ENCODE measurements at places on chromosomes 4 and X.

GRCh38 chr4:118154649-118155048 lies 120.4 kb downstream of the NDST3 start:
- no peak for DNase-seq

- DNase-seq, result peak; percentile 99
Observed at GRCh38 chr4:2241410-2242353, at the start of the genes HAUS3 and POLN. TSS of gene HAUS3 (minus strand) at chr4:2242121. CDS start at chr4:2240946, 1,175 bp downstream. TSS of gene POLN (minus strand) at chr4:2242121. CDS start at chr4:2229231, 12,890 bp downstream.

DNA sequence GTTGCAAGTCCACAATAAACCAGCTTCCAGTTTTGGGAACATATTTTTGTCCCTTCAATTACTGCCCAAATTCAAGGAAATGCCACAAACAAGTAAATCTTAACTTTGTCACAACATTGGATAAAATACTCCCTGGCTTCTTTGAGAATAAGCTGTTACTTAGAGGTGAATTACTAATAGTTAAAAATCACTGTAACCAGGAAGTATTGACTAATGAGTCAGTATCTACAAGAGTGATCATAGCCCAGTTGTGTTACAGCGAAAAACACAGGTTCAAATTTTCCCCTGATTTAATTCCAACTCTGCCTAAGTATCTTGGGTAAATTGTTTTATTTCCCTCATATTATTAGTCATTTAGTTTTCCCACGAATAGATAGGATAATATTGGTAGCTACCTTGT lies 291.2 kb upstream of the PPARGC1A start:
- no peak for DNase-seq

DNA sequence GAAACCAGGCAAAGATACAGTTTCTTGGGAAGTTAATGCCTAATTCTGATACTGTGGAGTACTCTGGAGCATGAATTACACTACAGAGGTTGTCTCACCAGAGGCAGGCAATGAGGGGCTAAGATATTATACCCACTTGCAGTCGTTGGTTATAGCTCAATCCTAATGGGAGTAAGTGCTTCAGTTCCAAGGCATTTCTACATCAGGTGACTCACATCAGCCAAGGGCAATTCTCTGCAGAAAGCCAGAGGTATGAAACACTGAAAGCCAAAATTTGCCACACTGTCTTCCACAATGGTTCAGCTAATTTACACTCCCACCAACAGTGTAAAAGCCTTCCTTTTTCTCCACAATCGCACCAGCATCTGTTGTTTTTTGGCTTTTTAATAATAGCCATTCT lies 174.0 kb upstream of the IL15 start:
- DNase-seq, result no peak

DNA sequence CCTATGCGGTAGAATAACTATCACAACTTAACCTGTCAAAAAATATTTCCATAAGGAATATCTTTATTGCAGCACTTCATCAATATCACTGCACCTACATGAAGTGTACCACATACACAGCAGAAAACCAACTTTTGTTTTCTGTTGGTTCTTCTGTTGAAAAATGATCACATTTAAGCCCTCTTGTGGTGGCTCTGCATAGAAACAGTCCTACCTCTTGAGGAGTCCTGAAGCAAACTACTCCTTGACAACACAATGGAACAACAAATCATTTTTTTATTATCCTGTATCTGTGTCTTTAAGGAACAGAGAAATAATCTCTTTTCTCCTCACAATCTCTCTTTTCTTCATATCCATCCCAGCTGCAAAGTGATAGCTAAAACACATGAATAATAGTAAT lies 39.8 kb upstream of the ATOH1 start:
- peak; percentile 31 for DNase-seq

- no peak for DNase-seq
Observed at GRCh38 chr4:26140150-26140898, 180.5 kb upstream of the RBPJ start.

GRCh38 chrX:46308110-46308509 lies 237.1 kb downstream of the ZNF674 start:
- no peak for DNase-seq

GRCh38 chr4:32830160-32830559 lies 2110.0 kb downstream of the PCDH7 start:
- no peak for DNase-seq

DNA sequence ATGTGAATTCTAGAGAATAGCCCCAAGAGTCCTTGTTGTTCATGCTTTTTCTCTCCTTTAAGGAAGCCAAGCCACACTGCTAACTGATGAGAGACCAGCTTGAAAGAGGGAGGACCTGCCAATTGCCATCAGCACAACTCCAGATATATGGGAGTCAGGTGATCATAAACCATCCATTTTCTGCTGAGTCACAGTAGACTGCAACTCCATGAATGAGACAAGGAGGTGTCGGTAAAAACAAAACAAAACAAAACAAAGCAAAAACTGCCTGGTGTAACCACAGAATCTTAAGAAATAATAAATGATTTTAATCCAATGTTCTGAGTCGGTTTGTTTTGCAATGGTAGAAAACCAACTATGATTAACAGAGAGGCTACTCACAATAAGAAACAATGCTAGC lies 837.3 kb downstream of the PCDH7 start:
- no peak for DNase-seq

DNA sequence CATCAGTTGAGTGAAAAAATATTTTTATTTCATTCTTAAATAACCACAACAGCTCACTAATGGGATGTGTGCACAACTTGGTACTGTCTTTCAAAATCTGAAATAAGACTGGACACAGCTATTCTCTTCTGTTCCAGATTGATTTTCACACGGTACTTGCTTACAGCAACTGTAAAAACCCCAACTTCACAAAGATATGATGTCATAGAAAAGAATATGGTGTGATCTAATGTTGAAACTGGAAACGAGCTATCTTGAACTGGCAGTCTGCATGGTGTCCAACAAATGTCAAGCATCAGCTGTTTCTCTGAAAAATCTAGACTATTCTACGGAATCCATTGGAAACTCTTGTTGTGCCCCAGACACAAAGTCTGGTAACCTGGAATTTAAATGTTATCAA lies 14.7 kb downstream of the HELQ start:
- DNase-seq, result no peak
